ENCODE measurements at places on chromosomes 3 and 15. TPM values are rescaled to one million over a fixed set of nuclear protein-coding genes. Genes with fewer than 3 reads are reported as not detected.

GRCh38 chr3:151430821-151431484 lies 29.9 kb downstream of the IGSF10 start:
- DNase-seq: peak; percentile 80

DNA sequence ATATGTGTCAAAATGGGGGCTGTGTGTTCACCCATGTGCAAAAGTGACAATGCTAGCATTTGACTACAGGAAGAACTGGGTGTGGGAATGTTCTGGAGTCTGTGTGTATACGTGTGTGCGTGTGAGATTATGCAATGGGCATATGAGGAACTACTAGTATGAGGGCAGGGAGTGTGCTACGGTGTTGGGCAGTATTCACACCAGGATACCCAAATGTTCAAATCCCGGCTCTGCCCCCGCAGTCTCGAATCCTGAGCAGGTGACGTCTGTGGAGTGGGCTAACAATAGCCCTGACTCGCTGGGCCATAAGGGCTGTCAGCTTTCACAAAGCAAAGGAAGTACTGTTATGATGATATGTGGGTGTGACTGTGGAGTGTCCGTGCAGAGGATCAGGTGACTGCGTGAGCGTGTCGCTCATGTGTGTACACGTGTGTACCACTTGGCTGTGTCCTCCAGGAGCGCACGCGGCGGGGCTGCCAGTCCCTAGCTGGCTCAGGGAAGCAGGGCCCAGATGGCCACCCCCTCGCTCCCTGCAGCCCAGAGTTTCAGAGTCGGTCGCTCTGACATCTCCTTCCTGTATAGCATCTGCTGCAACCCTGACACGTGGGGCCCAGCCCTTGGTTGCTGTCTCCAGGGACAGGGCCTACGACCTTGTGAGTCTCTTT lies 27.2 kb downstream of the IQSEC1 start:
- DNase-seq: no peak

GRCh38 chr3:94049267-94049666 lies 13.4 kb downstream of the DHFR2 start:
- no peak for DNase-seq

- no peak for DNase-seq
Measured at GRCh38 chr3:19547665-19548464, 386.2 kb downstream of the EFHB start.

Gene CTXND1
- not detected for total RNA-seq

DNA sequence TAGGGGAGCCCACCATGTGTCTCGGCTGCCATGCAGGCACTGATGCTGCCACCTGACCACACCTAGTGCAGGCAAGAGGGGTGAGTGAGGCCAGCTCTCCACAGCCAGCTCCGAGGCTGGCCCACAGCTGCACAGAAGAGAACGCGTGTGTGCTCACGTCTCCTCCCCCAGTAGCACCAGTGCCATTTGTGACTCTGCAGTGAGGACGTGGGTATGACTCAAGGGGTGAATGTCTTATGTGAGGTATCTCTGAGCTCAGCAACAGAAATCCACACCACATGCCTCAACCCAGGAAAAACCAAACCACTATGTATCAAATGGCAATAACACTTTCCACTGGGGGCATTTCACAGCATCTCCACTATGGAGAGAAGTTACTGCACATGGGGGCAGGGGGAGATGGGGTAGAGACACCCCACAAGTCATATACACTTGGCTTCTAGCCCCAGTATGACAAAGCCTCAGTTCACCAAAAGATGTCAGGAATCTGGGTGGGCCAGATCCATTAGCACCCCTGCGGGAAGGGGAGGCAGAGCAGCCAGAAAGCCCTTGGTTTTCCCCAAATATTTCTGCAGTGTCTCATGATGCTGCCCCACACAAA lies 87.6 kb downstream of the LRIG1 start:
- peak; percentile 51 for DNase-seq

Gene MST1R
- total RNA-seq: 0.32 TPM

DNA sequence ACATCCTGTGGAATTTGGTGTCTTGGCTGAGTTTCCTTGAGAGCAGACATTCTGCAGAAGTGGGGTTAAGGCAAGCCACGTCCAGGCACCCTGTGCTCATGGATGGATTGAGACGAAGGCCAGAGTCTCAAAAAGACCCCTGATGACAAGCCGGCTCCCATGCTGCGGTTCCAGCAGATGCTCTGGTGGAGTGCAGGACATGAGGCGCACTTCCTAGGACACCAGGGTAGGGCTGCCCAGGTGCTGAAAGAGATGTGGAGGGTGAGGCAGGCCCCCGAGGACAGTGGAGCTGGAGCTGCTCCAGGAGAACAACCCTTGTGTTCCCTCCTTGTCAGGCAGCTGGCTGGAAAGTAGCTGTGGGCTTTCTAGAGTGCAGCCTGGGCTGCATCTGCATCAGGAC lies 81.0 kb downstream of the ASB7 start:
- no peak for DNase-seq

Gene SPATA12
- total RNA-seq: not detected

Gene DUOXA2
- total RNA-seq: not detected

DNA sequence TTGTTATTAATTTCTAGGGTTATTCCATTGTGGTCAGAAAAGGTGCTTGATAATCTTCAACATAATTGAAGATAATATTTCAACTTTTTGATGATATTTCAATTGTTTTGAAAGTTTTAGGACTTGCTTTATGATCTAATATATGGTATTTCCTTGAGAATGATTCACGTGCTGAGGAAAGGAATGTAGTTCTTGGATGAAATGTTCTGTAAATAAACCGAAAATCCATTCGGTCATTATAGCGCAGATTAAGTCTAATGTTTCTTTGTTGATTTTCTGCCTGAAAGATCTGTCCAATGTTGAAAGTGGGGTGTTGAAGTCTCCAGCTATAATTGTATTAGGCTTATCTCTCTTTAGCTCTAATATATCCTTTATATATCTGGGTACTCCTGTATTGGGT lies 617.5 kb upstream of the NECTIN3 start:
- no peak for DNase-seq

Gene CELF6
- not detected for total RNA-seq

DNA sequence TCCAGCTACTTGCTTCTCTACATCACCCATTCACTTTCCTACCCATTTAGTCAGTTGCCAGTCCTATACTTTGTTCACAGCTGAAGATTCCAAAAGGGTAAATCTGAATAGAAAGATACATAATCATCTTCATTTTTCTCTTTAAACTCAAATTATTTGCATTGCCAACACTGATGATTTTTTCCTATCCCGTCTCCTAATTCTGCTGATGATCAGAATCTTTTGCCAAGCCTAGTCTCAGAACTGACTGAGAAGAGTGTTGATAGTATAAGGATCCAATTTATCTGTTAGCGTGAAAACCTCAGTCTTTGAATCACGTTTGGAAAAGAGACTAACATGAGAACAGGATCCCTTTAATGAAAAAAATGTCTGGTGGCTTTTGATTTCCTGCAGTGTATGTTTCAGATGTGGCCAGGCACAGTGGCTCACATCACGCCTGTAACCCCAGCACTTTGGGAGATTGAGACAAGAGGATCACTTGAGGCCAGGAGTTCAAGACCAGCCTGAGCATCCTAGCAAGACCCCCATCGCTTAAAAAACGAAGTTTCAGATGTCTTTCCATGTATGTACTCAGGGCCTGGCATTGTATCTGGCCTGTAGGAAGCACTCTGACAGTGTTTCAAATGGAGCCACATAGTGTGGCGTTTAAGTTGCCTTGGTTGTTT lies 169.4 kb downstream of the KLHL25 start:
- no peak for DNase-seq

DNA sequence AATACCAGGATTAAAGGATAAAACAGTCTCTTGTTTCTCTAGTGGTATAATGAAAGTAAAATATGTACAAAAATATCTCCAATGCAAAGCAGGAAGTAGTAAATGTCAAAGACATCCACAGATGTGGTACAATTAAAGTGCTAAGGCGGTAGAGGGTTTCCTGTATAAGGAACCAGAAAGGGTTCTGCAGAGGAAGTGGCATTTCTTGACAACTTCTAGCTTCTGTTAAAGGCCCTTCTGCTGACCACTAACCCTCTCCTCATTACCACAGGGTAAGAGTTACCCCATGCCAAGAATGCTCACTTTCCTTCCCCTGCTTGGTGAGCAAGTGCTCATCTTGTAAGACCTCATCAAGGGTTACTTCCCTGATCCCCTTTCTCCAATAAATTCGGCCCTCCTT lies 883.6 kb upstream of the NR2F2 start:
- DNase-seq: no peak

- peak; percentile 48 for DNase-seq
Measured at GRCh38 chr15:29736744-29737020, 85.6 kb downstream of the TJP1 start.

GRCh38 chr3:171860830-171861535 lies 17.8 kb downstream of the TMEM212 start:
- DNase-seq: peak; percentile 83

GRCh38 chr3:178195824-178196223 lies 340.4 kb upstream of the KCNMB2 start:
- peak; percentile 40 for DNase-seq

- DNase-seq: peak; percentile 65
Measured at GRCh38 chr15:96187341-96188305, 142.9 kb upstream of the NR2F2 start.
